ENCODE measurements at places on chromosomes 6 and 20. TPM values are rescaled to one million over a fixed set of nuclear protein-coding genes. Genes with fewer than 3 reads are reported as not detected.

DNA sequence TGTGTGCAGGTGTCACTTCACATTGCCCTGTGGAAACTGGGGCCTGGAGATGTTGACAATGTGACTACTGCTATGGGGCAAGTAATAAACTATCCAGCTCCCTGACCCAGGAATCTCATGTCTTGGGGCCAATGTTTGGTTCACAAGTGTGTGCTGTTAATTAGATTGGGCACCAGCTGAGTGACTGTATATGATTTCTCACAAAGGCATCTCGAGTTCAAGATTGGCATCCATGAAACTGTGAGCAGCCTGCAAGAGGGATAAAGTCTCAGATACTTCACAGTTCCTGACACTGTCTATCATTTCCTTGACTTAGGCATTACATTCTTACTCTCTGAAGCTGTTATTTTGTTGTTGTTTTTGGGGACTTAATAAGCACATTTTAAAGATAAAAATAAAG, 264.0 kb downstream of the PRKN start:
- no peak for DNase-seq

DNA sequence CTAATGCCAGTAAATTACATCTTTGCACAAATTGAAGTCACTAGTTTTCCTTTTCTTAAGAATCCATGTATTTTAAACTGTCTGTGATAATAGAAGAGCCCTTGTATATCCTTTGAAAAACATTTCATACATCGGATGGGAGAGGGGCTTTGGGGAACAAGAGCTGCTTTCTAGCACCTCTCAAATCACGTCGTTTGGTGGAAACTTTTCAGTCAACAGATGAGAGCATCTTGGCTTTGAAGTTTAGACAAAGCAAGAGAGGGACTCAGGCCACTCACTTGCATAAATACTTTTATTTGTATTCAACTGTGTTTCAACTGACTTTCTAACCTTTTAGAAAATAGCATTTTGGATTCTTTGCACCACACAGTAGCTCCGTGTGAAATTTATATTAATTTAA, 502.3 kb upstream of the IMPG1 start:
- DNase-seq, result no peak

DNA sequence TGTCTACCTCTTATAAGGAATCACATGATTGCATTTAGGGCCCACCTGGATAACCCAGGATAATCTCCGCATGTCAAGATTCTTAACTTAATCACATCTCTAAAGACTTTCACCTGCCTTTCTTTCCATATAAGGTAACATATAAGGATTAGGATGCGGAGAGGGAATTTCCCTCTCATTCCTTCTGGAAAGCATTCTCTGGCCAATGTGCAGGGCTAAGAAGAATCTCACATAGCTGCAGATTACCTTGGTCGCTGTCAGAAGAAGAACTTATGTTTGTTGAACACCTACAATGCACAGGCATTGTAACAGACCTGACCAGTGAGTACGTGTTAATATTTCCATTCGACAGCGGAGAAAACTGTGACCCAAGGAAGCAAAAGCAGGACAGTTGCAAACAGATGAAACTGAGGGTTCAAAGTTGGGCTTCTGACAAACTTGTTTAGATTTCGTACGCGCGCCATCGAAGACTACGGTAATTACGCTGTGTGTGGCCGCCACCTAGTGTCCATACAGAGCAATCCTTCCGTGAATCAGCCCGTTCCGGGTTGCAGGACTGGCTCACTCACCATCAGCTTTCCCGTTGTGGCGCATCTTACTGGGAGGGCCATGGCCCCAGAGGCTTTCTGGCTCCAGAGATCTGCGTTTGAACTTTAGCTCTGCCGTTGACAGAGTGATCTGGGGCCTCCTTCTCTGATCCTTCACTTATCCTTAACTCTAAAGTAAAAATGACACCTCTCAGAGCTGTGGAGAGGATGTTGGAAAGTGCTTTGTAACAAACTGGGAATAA, 9.5 kb downstream of the C20orf202 start:
- peak; percentile 72 for DNase-seq

DNA sequence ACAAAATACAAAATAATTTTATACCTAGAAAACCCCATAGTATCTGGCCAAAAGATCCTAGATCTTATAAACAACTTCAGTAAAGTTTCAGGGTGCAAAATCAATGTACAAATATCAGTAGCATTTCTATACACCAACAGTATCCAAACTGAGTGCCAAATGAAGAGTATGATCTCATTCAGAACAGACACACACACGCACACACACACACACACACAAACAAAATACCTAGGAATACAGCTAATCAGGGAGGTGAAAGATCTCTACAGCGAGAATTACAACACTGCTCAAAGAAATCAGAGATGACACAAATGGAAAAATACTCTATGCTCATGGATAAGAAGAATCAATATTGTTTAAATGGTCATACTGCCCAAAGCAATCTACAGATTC, 49.2 kb downstream of the TOMM6 start:
- no peak for DNase-seq

- DNase-seq, result peak; percentile 51
Measured at GRCh38 chr20:62142252-62143080, 728 bp downstream of the PSMA7 start.

GRCh38 chr6:101683884-101684283, 290.4 kb downstream of the GRIK2 start:
- DNase-seq, result no peak

GRCh38 chr6:24385536-24386269, 17.0 kb upstream of the MRS2 start:
- DNase-seq, result no peak

DNA sequence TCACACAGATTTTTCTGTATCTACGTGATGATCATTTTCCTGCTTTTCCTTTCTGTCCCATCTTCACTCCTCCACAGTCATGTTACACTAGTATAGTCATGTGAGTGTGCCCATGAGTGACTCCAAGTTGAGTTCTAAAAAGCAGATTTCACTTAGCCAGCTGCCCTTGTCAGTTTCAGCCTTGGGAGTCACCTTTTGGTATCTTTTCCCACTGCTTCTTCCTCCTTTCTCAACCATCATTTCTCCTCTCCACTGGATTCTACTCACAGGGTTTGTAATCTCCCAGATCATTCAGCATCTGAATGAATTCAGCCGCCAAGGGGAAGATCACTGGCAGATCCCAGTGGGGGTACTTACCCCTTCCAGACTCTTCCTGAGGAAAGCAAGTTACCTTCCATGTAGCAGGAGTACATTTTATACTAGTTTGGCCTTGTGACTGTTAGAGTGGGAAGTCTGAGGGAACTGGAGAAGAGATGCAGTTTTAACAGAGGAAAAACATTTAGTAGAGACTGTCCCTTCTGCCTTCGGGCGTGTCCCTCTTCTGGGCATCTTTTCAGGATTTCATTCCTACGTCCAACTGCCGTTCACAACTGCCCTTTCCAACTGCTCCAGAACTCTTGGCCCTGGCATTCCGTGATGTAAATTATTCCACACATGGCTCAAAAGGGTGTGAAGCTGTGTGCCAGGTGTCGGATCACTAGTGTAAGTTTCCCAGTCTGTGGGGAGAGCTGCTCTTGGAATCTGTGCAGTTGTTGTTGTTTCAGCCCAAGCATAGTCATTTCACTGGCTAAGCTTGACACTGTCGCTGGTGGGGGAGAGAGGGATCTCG, 38.9 kb downstream of the BICRAL start:
- DNase-seq, result no peak

GRCh38 chr6:36946526-36946925, 8.0 kb upstream of the PI16 start:
- no peak for DNase-seq

DNA sequence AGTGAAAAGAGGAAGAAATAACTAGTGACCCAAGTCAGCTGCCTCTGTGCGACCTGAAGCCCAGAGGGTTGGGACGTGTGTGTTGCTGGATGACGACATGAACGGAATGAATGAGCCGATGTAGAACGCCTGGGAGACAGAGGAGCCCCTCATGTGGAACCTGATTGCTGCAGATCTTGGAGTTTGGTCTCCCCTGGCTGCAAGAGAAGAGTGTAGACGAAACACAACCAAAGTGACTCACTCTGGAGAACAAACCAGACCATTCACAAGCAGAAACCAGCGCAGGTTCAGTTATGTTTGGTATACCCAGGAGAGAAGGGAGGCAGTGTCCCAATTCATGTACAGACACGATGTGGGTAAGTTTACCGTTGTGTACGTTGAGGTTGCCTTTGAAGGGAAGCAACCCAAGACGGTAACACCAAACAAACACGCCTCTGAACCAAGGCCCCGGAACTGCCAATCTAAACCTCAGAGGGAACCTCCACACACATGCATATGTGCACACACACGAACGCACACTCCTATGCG, 265.9 kb downstream of the BMP7 start:
- no peak for DNase-seq

DNA sequence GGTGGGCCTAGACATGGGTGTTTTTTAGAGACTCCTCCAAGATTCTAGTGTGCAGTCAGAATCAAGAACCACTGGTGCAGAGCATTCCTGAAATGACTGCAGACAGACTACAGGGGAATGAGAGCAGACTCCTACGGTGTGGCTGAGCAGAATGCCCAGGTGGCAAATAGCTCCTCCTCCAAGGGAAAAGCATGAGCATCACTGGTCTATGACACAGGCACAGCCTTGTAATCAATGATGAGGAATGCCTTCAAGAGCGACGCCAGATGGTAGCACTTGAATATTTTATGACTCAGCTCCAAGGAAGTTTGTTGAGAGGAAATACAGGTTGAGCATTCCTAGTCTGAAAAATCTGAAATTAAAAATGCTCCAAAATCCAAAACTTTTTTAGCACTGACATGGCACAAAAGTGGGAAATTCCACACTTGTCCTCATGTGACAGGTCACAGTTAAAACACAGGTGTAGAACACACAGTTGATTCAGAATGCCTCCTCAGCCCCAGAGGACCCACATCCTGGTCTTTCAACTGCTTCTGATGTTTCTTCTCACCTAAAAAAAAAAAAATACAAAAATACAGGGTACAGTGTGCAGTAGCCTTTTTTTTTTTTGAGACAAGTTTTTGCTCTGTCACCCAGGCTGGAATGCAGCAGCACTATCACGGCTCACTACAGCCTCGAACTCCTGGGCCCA, 10.6 kb upstream of the FAM8A1 start:
- DNase-seq, result no peak

DNA sequence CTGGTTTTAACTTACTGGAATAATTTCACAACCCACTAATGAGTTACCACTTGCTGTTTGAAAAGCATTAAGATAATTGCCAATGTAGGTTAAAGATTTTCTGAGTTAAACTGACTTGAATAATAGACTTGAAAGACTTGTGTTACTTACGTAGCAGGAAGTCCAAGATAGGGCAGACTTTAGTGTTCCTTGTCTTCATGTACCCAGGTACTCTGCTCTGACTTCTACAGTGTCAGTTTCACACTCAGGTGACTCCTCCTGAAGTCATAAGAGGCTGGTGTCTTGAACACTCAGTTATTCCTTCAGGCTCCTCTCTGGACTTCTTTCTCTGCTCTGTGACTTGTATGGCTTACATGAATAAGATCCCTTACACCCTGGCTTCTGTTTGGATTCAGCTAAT, 76.3 kb upstream of the SGK1 start:
- DNase-seq, result no peak

DNA sequence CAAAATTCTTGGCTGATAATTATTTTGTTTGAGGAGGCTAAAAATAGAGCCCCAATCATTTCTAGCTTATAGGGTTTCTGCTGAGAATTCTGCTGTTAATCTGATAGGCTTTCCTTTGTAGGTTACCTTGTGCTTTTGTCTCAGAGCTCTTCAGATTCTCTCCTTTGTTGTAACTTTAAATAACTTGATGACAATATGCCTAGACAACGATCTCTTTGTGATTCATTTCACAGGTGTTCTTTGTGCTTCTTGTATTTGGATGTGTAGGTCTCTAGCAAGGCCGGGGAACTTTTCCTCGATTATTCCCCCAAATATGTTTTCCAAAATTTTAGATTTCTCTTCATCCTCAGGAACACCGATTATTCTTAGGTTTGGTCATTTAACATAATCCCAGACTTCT, 376.5 kb upstream of the MAN1A1 start:
- DNase-seq, result no peak

- DNase-seq, result no peak
Measured at GRCh38 chr6:14271789-14272736, 154.5 kb downstream of the CD83 start.

- DNase-seq, result no peak
Measured at GRCh38 chr20:61830991-61831390, 234.7 kb downstream of the TAF4 start.

GRCh38 chr6:6588064-6588923, at the start of gene LY86:
Gene LY86, plus strand, starts transcription at chr6:6588720. Its CDS starts 15 bp downstream, at chr6:6588735.
- DNase-seq, result no peak

- DNase-seq, result no peak
Measured at GRCh38 chr6:149080511-149080910, 237.0 kb upstream of the TAB2 start.

GRCh38 chr20:44649976-44650375, 1.5 kb downstream of the ADA start:
- no peak for DNase-seq

DNA sequence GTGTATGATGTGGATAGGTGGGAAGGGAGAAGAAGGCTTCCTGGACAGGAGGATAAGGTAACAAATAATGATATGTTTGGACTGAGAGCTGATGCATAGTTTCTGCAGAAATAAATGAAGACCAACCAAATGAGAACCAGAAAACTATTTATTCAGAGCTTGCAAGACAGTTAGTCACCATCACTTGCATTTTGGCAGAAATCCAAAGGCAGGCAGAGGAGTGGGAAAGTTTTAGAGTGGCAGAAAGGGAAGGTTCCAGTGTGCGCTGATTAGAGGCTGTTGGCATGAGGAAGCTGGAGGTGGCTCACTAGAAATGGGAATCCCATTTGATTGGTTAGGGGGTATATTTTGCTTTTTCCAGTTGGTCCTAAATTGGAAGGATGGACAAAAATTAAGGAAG, 13.0 kb upstream of the F13A1 start:
- DNase-seq, result no peak

- DNase-seq, result no peak
Measured at GRCh38 chr6:135128268-135128914, 52.7 kb upstream of the MYB start.

DNA sequence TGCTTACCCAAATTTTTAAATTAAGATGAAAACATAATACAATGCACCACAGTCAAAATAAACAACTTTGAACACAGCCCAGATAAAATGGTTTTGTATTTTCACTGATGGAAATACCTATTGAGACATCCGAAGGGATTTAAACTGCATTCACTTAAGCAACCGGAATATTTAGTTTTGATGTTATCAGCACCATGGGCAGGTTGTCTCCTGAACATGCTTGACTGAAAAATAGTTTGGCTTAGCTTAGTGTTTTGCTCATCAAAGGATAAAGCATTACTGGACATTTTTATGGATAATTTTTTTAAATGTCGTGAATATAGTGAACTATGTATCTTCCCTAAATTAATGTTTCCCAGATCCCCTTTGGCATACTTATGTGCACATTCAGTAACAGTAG, 177.5 kb downstream of the GJA1 start:
- DNase-seq, result no peak

The VWA7 gene
- total RNA-seq, result 0.36 TPM

The DCDC2 gene
- total RNA-seq, result 1.6 TPM

The IMPG1 gene
- total RNA-seq, result not detected

The CLVS2 gene
- total RNA-seq, result 1.5 TPM

The PPIL6 gene
- 1.5 TPM for total RNA-seq

The PROKR2 gene
- not detected for total RNA-seq

The MYT1 gene
- total RNA-seq, result 6.7 TPM

The LAMA4 gene
- total RNA-seq, result 32.1 TPM

The CST2 gene
- 25.4 TPM for total RNA-seq

The SLC4A11 gene
- total RNA-seq, result 9.1 TPM

The VNN1 gene
- 0.52 TPM for total RNA-seq

The ANKRD66 gene
- total RNA-seq, result not detected

The GSTA2 gene
- total RNA-seq, result 1.9 TPM

The NKX2-4 gene
- 0.14 TPM for total RNA-seq

The NNAT gene
- 0.61 TPM for total RNA-seq

The MAP3K5 gene
- 214 TPM for total RNA-seq

The EPM2A gene
- total RNA-seq, result 12.0 TPM

The GCNT2 gene
- 2.4 TPM for total RNA-seq
